ENCODE measurements at places on chromosomes 16 and 17.

DNA sequence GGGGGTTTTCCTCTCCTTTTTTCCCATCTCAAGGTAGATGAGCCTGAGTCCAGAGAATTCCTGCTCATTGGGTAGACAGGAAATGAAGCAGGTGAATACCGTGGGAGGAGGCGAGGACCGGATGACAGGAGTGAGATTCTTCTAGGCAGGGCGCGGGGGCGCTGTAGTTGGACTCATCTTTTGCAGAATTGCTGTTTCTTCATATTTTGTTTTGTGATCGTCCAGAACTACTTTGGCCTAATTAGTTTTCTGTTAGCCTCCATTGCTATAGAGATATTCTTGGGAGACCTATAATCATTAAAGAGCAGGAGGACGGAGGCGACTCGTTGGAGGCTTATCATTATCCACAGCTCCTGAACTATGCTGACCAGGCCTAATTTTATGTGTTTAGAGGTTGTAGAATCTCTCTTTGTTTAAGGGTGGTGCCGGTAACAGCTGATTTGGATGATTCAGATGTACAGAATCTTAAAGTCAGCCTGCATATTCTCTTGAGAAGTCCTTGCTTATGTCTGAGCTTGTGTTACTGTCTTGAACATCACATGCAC lies 650 bp downstream of the ATP6V0A1 start:
- DNase-seq = no peak

DNA sequence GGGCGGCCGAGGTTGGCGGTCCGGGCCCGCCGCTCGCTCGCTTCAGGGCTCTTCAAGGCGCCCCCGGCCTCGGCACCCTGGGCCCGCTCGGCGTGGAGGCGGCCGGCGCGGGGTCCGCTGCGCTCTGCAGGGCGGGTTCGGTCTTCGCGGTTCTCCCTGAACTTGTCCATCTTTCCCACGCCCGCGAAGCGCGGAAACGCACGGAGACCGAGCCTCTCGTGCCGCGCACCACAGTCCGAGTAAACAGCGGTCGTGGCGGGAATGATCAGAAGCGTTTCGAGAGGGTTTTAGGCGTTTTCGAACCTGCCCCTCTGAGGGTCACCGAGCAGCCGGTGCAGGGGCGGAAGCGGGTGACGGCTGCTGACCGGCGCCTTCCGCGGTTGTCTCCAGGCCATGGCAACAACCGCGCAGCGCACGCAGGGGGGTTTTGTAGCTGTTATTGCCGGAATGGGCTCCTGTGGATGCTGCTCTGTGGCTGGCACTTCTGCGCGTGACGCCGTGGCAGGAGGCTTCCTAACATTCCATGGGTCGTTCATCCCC lies 414 bp downstream of the NARF start:
- DNase-seq = no peak

GRCh38 chr17:44760474-44761308 lies 1.9 kb downstream of the ADAM11 start:
- no peak for DNase-seq

GRCh38 chr17:38585056-38585917 lies 20.5 kb downstream of the SRCIN1 start:
- DNase-seq = no peak

- no peak for DNase-seq
Observed at GRCh38 chr16:17130733-17131132, 340.0 kb downstream of the XYLT1 start.

DNA sequence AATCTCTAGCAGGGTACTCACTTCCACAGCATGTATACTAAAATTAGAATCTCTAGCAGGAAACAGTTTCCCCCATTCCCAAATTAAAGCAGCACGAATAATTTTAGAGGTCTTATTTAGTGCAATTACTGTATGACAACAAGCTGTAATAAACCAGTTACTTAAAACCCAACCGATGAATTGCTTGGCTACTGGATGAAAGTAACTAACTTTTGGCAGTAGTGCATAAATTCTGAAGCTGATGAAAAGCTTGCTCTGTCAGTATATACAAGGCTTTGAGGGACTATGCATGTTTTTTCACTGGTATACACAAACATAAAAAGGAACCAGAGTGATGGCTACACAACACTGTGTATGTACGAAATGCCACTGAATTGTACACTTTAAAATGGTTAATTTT lies 89.4 kb downstream of the CFDP1 start:
- no peak for DNase-seq

GRCh38 chr16:29877266-29877961 lies 14.4 kb upstream of the CDIPT start:
- DNase-seq = peak; percentile 57

DNA sequence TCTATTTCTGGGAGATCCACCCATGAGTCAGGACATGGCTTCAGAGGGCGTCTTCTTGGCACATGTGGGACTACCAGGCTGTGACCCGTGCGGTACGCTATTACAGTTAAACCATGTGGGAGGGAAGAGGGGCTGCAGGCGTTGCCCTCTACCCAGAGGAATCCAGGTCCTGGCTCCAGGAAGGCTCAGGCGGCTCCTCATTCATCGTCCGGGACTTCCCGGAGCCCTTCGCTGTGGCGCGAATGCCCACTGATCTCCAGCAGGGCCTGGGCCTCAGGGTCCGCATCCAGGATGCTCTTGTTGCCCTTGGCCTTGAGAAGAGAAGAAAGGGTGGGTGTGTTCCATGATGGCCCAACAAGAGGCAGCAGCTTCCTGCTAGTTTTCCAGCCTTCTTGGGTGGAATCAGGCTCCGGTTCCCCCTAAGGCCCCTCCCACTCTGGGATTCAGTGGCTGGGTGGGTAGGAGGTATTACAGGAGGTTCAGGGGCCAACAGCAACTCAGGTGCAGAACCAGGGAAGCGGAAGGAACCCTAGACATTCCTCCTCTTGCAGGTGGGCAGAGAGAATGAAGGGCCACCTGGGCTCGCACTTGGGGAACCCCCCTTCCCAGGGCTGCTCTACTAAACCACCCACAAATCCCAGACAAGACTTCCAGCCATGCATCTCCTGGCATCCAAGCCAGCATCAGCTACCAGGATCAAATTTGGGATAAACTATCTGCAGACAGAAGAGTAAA lies 24.6 kb downstream of the MEAK7 start:
- no peak for DNase-seq

- peak; percentile 64 for DNase-seq
Observed at GRCh38 chr16:27315333-27316037, 1.7 kb downstream of the IL4R start.

GRCh38 chr17:80898716-80899115 lies 92.9 kb upstream of the CHMP6 start:
- no peak for DNase-seq
